ENCODE measurements at places on chromosomes 16 and 17. TPM values are rescaled to one million over a fixed set of nuclear protein-coding genes. Genes with fewer than 3 reads are reported as not detected.

Gene TBC1D3C
- not detected for polyA plus RNA-seq

Gene CDRT4
- 8.7 TPM for polyA plus RNA-seq

Gene TPPP3
- polyA plus RNA-seq: 186 TPM

Gene MPDU1
- polyA plus RNA-seq: 98.1 TPM

Gene CDH15
- 0.77 TPM for polyA plus RNA-seq

Gene MLLT6
- 64.0 TPM for polyA plus RNA-seq

Gene ZNF19
- polyA plus RNA-seq: 1.9 TPM

Gene IRX5
- polyA plus RNA-seq: 22.5 TPM

Gene CETP
- polyA plus RNA-seq: 0.94 TPM

Gene SLC38A8
- polyA plus RNA-seq: not detected

Gene SGCA
- 9.7 TPM for polyA plus RNA-seq

GRCh38 chr16:69199382-69199781 lies 12.4 kb downstream of the SNTB2 start:
- no peak for DNase-seq

GRCh38 chr17:47204722-47205418 lies 4.3 kb upstream of the MYL4 start:
- no peak for DNase-seq

DNA sequence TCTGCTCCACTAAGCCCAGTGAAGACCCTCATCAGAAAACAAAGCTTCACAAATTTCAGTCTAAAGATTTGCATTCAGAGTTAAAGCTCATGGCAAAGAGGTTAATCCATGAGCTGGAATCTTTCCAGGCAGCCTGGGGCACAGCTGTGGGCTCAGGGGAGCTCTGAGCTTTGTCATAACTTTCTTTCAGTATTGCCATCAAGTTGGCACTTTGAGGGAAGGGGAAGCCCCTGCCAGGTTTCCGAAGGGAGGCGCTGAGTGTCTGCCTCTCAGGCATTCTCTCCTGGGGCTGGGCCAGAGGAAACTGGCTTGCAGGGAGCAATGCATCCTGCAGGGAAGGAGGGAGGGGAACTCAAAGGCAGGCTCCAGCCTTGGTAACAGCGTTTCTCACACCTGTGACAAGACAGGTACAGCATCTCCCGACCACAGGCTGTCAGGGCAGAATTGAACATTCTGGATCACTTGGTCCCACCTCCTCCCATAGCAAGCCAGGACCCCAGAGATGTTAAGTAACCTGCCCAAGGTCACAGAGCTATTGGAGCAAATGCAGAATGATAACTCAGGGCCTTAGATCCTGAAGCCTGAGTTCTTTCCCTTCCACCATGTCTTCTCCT lies 3.9 kb downstream of the LPO start:
- DNase-seq: no peak

- DNase-seq: no peak
Measured at GRCh38 chr17:66541461-66542128, 239.2 kb downstream of the PRKCA start.

- no peak for DNase-seq
Measured at GRCh38 chr16:321532-321931, 31.0 kb downstream of the AXIN1 start.

GRCh38 chr17:39339272-39339671 lies 62.2 kb downstream of the FBXL20 start:
- peak; percentile 15 for DNase-seq

- peak; percentile 26 for DNase-seq
Measured at GRCh38 chr17:63140255-63140654, 174.2 kb downstream of the TANC2 start.

DNA sequence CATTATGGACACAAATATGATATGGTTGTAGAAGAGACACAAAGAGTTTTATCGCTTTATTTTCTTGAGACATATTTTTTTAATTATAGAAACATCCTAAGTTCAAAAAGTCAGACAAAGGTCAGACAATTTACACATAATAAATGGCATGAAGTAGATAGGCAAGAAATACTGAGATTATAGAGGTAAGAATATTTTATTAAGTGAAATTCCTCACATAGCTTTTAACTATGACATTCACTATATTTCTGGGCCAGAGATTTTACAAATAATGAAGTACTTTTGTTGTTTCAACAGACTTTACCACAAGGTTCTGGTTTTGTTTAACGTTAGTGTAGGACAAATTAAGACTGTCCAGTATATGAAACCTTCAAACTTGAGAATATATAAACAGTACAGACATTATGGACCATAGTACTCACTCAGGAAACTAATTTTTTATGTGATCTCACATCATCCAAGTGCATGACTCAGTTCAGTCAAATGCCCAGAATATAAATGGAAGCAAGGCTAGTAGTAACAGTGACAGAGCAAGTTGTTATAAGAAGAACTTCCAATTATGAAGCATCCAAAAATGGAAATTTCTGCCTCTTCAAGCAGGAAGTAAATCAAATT lies 394.8 kb downstream of the KCNJ2 start:
- DNase-seq: no peak

GRCh38 chr16:88807626-88808453 lies 3.9 kb downstream of the APRT start:
- DNase-seq: no peak

DNA sequence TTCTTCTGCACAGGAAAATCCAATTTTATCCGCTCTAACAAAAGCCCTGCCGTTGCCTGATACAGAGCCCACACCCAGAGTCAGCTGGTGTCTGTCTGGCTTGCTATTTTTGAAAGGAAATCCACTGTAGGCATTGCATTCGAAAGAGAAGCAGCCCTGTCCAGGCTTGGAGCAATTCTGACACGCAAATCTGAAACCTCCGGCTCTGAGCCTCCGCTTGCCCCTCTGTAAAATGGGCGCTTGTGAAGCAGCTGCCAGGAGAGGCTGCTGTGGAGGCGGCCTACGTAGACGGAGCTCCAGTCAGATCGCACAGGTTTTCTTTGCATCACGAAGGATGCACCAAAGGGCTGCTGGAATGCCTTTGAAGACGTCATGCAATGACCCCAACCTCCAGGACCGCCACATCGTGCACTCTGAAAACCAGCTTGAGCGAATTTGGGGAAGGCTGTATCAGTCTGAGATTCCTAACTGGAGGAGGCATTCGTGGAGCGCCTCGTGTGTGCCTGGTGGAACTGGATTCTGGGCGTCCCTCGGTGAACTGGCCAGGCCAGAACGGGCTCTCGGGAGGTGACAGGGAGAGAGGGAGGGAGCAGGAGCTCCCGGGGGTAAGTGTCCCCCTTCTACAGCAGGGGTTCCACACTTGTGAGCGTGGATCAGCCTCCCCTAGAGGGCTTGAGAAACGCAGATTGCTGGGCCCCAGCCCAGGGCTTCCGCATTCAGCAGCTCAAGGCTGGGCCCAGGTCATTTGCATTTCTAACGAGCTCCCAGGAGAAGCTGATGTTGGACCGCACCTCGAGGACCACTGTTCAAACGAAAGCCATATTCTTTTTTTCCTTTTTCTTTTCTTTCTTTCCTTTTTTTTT lies 215.5 kb downstream of the MRTFB start:
- DNase-seq: peak; percentile 70

- peak; percentile 62 for DNase-seq
Measured at GRCh38 chr16:71895679-71896365, 491 bp downstream of the IST1 start.

DNA sequence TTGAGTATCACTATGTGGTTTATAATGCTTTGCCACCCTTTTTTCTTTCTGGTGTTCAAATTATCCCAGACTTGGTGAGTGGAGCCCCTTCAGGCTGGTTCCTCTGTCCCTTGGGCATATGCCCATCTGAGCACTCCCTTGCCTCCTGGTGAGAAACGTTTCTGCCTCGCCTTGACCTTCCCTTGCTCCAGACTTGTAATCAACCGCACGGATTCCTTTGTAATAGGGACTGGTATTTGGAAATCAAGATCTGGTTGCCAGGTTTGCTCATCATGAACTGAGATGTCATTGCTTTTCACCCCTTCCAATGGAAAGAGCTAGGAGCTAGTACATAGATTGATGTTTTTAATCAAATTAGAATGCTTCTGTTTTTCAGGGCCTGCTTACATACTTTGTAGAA lies 43.7 kb downstream of the SEC14L1 start:
- no peak for DNase-seq

DNA sequence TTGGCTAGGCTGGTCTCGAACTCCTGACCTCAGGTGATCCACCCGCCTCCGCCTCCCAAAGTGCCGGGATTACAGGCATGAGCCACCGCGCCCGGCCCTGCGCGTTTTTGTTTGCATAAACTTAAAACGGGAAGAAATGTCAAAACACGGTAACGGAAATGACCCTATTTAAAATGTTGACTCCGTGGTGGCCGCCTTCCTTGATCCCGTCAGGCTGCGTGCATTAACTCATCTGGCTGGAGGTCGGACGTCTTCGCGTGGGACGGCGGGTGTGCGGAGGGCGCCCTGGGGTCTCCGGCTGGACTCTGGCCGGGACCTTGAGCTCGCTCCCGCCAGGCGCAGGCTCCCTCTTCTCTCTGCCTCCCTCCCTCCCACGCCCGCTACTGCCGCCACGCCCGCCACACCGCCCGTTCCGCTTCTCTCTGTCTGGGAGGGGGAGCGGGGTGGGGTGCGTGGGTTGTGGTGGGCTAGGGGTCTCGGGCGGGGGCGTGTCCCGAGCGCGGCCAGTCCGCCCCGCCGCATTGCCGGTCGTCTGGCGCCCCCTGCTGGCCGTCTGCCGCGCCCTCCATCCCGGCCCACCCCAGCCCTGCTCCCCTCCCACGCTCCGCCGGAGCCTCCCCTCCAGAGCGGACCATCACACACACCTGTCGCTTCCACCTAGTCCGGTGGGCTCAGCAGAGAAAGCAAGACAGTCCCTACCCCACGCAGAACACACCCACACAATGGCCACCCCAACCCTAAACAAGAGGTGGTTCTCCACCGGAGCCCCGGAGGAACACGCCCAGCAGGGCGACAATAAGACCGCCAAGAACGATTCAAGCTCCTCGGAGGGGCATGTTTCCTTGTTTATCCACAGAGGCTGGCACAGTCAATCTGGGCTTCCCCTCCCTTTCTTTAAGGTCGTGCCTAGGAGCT lies 1.2 kb upstream of the CCDC42 start:
- DNase-seq: peak; percentile 82

GRCh38 chr16:4613636-4614570 lies 785 bp downstream of the UBALD1 start:
- DNase-seq: peak; percentile 42

GRCh38 chr16:64489449-64489848 lies 632.4 kb downstream of the CDH11 start:
- no peak for DNase-seq

DNA sequence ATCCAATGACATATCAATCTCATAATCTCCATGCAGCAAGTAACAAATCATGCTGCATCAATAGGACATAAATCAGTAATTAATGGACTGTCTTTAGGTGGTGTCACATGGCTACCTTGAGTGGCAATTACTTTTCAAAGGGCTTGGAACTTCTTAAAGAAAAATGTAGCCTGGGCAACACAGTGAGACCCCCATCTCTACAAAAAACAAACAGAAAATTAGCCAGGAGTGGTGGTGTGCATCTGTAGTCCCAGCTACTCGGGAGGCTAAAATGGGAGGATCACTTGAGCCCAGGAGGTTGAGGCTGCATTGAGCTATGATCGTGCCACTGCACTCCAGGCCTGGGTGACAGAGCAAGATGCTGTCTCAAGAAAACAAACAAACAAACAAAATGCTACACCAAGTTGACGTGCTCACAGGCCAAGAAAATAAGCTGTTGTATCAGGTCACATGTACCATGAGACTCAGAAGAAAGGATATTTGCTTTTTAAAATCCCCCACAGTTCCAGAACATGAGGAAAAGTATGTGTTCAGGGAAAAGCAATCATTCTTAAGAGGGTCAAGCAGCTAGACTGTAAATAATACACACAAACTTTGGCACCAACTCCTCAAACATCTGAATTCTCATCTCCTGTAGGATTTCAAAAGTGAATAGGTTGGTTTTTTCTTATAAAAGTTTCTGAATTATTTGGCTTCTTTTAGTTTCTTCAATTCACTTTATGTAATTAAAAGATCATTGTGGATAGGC lies 23.8 kb upstream of the ERN1 start:
- DNase-seq: no peak

- DNase-seq: no peak
Measured at GRCh38 chr16:67954421-67955196, 10.7 kb upstream of the LCAT start.

GRCh38 chr17:33169580-33170285 lies 123.4 kb downstream of the ASIC2 start:
- DNase-seq: no peak

- no peak for DNase-seq
Measured at GRCh38 chr17:50589095-50589705, 28.7 kb downstream of the CACNA1G start.

DNA sequence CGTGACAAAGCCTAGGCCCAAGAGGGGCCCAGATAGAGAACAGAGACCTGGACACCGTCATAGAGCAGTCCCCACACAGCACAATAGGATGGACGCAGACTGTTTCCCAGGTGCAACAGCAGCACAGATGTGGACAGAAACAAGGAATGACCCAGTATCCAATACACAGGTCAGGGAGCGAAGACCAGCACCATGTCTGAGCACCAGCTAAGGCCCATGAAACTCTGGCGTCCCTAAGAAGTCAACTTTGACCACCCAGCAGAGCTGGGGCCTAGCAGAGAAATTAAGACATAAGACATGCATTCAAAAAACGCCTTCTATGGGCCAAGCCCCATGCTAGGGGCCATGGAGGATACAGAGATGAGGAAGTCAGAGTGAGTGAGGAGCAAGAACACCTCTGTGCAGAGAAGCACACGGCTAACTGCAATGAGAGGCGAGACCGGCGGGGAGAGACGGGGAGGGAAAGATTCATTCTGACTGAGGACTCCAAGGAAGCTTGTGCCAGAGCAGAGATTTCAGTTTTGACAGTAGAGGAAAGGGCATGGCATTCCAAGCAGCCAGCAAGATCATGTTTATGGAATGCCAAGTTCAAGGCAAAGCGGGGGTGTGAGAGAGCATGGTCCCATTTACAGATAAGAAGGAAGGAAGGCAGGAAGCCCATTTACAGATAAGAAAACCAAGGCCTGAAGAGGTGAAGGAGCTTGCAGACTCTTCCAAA lies 50.8 kb downstream of the PITPNM3 start:
- DNase-seq: no peak

- no peak for DNase-seq
Measured at GRCh38 chr17:74924250-74924948, at the start of gene OTOP2. OTOP2 (plus strand) TSS chr17:74924273; CDS start chr17:74924633, 360 bp downstream.

GRCh38 chr17:57032343-57032742 lies 52.7 kb upstream of the AKAP1 start:
- DNase-seq: peak; percentile 61

GRCh38 chr16:49852279-49852678 lies 3.6 kb downstream of the ZNF423 start:
- no peak for DNase-seq

- DNase-seq: peak; percentile 81
Measured at GRCh38 chr17:40791787-40792436, 7.8 kb downstream of the KRT28 start.
